ENCODE measurements at places on chromosomes 2 and 18.

DNA sequence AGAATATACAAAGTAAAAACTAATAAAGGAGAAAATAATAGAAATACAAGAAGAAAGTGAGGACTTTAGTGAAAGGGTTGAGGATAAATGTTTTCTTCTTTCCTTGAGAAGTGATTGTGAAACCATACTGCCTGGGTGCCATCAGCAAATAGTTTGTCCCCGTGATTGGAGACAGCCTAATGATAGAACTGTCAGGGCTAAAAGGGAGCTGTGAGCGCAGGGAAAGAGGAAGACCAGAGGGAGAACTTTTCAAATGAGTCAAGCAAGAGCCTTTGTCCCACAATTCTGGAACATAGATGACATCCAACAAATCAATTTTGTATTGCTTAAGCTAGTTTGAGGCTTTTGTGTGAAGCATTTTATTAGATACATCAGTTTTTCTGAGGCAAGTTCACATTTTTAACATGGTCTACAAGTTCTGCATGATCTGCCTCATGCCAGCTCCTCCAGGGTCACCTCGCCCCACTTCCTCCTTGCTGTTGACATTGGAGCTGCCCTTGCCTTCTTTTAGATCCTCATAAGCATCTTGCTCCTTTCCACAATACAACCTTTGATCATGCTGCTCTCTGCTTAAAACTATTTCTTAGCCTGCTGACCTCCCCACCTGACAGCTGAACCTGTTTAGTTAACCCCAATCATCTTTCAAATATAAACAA, 213.4 kb upstream of the REG3G start:
- DNase-seq = no peak

- DNase-seq = no peak
Measured at GRCh38 chr2:164937864-164938401, 17.4 kb downstream of the SLC38A11 start.

- no peak for DNase-seq
Measured at GRCh38 chr2:30178618-30179434, 32.0 kb downstream of the YPEL5 start.

GRCh38 chr2:43191947-43192516, 34.4 kb downstream of the ZFP36L2 start:
- DNase-seq = no peak

DNA sequence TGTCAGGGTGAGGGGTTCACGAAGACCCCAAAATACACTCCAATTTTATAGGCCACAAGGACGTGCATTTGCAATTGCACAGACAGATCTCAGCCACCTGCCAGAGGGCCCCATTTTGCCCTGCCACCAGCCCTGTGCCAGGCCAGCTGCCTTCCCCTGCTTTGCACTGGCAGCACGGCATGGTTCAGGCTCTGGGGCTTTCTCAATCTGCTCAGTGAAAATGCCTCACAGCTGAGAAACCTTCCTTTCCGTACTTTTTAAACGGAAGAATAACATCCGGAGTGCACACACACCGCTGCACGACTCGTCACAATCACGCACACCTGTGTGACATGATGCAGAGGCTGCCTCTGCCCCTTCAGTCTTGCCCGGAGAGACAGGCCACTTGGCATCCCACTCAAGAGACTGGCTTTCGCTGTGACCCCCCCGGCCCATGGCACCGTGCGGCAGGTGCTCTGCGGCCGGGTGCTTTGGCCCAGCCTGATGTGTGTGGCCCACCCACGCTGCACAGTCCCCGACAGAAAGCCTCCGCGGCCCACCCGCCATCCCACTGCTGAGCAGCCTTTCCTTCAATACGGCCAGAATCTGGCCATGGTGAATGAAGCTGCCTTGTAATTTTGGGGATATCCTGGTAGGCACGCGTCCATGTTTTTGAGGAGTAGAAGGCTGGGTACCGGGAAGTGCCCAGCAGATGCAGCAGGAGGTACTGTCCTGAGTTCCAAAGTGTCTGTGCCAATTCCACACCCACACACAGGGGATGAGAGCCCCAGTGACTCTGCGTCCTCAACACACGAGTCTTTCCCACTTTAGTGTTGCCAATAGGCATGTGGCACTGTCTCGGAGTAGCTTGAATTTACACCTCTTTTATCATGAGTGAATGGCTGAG, 88.8 kb downstream of the USP40 start:
- DNase-seq = no peak

- no peak for DNase-seq
Measured at GRCh38 chr2:37623971-37624900, 47.2 kb downstream of the CDC42EP3 start.

DNA sequence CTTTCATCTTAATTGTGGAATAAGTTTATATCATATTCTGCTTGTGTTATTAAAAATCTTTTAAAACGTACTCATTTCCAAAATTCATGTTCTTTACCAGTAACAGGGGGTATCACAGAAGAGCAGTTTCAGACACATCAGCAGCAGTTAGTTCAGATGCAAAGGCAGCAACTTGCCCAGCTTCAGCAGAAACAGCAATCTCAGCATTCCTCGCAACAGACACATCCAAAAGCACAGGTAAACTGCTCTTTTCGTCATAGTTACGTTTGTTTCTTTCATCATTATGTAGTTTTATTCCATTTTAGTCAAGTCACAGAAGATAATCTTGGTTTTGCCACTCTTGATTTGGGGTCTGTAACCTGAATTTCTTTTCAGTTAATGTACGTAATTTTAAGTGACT, 93.5 kb upstream of the KIF5C start:
- DNase-seq = no peak

GRCh38 chr2:18605115-18605514, 15.7 kb upstream of the NT5C1B start:
- DNase-seq = no peak

- DNase-seq = no peak
Measured at GRCh38 chr2:65054749-65055421, 1.3 kb upstream of the CEP68 start.

- no peak for DNase-seq
Measured at GRCh38 chr2:191641609-191642008, 36.3 kb upstream of the NABP1 start.

- no peak for DNase-seq
Measured at GRCh38 chr2:172342078-172342477, 85.3 kb upstream of the ITGA6 start.

- DNase-seq = no peak
Measured at GRCh38 chr2:62724886-62725711, 19.6 kb downstream of the EHBP1 start.

GRCh38 chr2:59922450-59922849, 631.0 kb downstream of the BCL11A start:
- DNase-seq = no peak

DNA sequence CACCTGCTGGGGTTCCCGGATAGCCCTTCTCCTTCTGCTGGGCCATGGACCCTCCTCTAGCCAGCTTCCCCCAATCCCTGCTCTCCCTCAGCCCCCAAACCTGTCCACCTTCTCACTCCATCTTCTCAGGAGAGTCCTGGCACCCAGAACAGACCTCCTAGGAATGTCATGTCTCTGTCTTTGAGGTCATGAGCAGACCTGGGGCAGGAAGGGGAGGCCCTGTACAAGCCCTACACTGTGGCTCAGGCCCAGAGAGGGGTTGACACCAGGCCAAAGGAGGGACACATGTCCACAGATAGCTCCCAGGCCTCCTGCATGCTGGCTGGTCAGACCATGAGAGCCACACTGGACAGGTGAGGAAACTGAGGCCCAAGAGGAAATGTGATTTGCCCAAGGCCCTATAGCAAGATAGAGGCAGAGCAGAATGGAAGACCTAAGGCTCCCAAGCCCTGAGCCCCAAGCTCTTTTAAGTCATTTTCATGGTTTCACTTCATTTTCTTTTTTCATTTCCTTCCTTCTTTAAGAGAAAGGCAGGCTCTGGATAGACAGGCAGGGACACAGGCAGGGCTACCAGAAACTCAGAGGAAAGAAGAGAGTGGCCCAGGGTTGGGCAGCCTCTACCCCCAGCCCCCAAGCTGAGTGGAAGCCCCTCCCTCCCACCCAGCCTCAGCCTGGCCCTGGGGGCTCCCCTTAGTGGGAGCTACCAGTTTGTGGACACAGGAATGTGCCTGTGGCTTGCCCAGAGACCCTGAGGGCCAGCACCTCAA, 159.7 kb downstream of the SMAD7 start:
- DNase-seq = no peak

DNA sequence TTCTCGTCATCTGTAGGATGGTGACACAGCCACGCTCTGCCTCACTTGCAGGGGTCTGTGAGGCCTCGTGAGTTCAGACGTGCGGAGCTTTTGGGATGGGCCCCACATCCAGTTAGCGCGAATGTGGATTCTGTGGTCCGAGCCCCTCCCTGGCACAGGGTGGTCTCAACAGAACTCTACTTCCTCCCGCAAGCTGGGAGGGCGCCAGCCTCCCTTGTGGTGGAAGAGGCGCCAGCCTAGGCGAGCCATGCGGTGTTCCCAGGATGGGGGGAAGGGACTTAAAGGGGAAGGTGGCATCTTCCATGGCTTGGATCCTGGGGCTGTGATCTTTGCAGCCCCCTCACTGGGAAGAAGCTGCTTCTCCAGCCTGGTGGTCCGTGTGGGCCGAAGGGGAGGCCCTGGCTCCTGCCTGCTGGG, 1.4 kb downstream of the SNORC start:
- no peak for DNase-seq
